Activated CD8-positive, alpha-beta memory T cell treated with anti-CD3 and anti-CD28 coated beads for 36 hours (primary cell): ENCODE measurements at places on chromosomes 2 and 18. TPM values are rescaled to one million over a fixed set of nuclear protein-coding genes. Genes with fewer than 3 reads are reported as not detected.

Gene AP1S3
- 16.0 TPM for total RNA-seq

Gene PROM2
- total RNA-seq, result 0.25 TPM

Gene CEBPZ
- total RNA-seq, result 105 TPM

Gene SCN1A
- total RNA-seq, result not detected

Gene SNRNP27
- 54.9 TPM for total RNA-seq
